ENCODE measurements at places on chromosomes 3 and 15.

DNA sequence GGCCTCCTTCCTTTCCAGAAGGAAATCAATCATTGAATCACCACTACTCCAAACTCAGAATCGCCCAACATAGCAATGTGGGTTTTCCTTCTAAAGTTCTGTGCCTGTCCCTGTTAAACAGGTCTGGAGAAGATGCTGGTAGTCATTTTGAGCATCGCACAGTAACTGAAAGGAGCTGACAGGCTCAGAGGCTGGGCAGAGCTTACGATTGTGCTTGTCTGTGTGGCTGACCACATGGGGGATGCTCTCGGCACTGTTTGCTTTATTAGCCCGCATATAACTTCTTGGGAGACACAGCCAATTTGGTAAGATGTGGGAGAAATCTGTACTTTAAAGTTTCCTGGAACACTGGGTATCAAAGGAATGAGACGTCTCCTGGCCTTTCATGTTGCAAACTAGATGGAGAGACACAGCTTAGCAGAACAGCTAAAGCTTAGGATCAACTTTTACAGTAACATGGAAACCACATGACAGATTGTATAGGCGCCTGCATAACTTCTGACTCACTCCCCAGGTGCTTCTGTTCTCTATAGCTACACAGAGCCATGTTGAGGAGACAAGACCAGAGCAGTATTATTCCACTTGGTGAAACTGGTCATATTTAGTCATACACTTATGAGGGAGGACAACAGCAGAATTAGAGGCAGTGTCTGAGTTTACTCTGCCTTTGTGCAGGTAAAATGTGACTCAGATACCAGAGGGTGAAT is 374.1 kb downstream of the RORA start:
- DNase-seq: no peak

- DNase-seq: no peak
Measured at GRCh38 chr15:90153658-90154057, 47.5 kb upstream of the SEMA4B start.

DNA sequence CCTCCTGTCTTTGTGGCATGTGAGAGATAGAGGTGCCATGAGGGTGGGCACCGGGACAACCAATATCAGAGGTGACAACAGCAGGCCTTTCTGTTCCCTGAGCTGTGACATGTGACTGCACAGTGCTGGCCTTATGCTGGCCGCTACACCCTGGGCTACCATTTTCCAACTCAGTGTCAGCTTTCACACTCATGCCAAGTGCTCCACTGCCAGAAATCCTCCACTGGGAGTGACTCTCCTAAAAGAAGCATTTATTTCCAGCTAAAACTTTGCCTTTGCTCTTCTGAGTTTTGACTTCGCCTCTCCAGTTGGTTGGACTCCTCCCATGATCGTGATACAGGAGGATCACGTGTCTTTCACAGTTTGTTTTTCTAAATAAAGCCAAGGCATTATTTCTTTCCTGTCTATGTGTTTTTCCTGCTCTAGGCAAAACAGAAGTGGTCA is 31.4 kb downstream of the CA12 start:
- DNase-seq: no peak

DNA sequence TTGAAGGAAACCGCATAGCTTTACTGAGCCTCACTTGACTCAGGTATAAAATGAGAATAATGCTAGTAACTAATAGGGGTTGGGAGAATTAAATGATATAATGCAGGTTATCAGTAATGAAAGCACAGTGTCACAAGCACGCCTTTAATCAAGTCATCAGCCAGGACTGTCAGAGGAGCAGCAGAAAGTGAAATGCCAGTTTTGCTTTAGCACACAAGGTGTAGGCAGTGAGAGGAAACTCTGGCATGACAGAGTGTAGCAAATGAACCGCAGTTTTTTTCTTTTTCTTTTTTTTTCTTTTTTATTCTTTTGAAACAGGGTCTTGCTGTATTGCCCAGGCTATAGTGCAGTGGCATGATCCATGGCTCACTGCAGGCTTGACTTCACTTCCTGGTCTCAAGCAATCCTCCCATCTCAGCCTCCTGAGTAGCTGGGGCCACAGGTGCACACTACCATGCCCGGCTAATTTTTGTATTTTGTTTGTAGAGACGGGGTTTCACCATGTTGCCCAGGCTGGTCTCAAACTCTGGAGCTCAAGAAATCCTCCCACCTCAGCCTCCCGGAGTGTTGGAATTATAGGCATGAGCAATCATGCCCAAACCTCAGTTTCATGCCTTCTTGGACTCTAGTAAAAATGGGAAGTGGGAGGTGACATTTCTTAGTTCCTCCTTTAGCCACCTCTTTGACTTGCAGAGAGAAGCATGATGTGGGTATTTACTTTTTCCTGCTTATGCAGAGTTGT is 9.7 kb upstream of the SCAANT1 start:
- DNase-seq: no peak

- no peak for DNase-seq
Measured at GRCh38 chr3:134430950-134431445, 54.8 kb downstream of the ANAPC13 start.

- DNase-seq: no peak
Measured at GRCh38 chr3:190099099-190099498, 21.6 kb downstream of the P3H2 start.

DNA sequence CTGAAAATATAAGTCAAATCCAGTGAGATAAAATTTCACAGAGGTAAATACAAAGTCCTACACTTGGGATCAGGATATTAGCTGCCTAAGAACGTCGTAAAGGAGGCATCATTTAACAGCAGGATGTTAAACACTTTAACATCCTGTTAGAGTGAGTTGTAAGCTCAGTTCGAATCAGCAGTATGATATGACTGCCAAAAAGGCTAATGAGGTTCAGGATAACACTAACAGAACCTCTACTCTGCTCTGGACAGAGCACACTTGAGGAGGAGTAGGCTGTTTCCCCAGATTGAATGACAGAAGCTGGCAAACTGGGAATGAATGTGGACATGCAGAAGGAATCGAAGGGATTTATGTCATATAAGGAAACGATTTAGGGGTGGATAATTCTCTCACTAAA is 227.1 kb upstream of the CD96 start:
- DNase-seq: peak; percentile 16

DNA sequence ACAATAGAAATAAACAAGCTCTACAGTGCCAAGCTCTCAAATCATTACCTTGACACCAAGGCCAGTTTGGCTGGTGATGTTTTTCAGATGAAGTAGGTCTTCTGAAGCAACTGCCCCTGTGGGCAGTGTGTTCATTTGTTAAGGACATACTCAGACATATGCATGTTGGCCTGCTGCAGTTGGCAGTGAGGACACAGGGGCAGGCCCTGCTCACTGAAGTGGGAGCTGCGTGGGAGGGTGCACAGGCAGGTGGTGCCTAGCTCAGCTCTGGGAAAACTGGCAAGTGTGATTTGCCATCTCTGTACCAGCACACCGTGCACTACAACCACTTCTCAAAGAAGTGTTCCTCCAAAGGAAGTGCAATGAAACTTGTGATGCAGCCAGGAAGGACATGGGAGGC is 28.5 kb upstream of the SNRK start:
- DNase-seq: no peak

DNA sequence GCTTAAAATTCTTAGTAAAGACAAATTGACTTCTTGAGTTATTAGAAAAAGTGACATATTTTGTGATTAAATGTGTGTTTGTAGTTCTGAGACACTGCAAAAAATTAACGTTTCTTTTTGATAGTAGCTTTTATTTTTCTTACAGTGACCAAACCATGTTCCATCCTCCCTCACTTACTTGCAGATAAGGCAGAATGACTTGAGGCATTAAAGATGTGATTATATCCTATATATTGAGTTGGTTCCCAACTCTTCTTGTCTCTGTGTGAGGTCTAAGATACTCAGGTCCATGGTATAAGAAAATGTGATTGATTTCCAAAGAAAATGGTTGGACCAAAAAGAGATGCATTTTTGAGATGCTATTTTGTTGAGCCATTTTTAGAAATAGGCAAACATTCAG is 238.3 kb upstream of the NR2F2 start:
- DNase-seq: no peak

DNA sequence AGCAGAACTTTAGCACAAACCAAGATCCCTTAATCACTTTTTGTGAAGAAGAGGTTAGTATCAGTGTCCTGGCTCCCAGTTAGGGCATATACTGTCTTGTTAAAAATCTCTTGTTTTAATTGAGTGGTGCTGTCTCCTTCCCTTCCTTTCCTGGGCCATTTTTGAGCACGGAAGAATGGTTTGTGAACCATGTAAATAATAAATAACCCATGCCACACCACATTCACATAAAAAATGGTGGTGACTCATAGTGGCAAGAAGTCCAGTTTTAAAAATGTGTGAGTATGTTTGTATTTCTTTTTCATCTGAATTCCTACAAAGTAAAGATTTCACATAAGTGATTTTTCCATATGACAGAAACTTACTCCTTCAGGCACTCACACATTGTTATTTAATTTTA is 59.1 kb upstream of the SPRED1 start:
- DNase-seq: no peak

- DNase-seq: no peak
Measured at GRCh38 chr3:27658741-27659140, 63.4 kb downstream of the EOMES start.

GRCh38 chr3:78951342-78951945 is 816.4 kb downstream of the ROBO1 start:
- no peak for DNase-seq

DNA sequence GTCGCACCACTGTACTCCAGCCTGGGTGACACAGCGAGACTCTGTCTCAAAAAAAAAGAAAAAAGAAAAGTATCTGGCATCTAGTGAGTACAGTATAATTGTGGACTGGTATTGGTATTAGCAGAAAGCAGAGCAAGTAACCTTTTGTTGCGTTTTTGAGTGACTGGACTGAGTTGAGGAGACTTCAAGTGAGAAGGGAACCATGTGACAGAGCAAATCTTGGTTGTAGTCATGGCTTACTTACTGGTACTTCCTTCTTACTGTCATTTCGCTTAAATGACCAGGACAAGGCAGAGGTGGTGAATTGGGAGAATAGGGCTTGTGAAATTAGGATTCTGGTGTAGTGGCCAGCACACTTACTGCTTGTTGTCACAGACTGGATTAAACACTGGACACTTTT is 20.6 kb downstream of the RTF1 start:
- no peak for DNase-seq

DNA sequence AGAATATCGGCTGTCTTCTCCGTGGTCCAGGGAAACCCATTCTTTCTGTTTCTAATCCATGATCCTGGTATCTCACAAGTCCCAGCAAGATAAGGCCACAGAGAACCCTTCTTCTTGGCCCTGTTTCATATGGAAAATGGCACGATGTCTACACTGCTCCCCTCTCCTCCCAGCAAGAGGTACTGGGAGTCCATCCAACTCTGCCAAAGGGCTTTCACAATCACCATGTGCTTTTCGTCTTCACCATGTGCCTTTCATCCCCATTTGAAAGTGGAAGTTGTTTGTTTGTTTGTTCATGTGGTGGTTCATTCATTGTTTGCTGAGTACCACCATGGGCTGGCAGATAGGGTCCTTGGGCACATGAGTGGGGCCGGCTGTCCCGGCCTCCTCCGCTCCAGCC is 5.5 kb downstream of the ITIH3 start:
- no peak for DNase-seq

- DNase-seq: no peak
Measured at GRCh38 chr15:31060429-31061140, 40.9 kb downstream of the TRPM1 start.

- peak; percentile 35 for DNase-seq
Measured at GRCh38 chr3:98528474-98529346, 3.1 kb upstream of the GPR15 start.

GRCh38 chr15:31867536-31868442 is 162.5 kb upstream of the CHRNA7 start:
- peak; percentile 83 for DNase-seq

GRCh38 chr15:50280271-50280670 is 14.7 kb upstream of the HDC start:
- DNase-seq: no peak

Measured in eye (tissue), 1 donor.